ENCODE measurements at places on chromosomes 7 and 10. TPM values are rescaled to one million over a fixed set of nuclear protein-coding genes. Genes with fewer than 3 reads are reported as not detected.

MRLN gene
- 26.3 TPM for total RNA-seq

PNLIPRP3 gene
- not detected for total RNA-seq

GPAM gene
- total RNA-seq: 14.9 TPM

HMX2 gene
- total RNA-seq: 0.99 TPM

SH2D4B gene
- total RNA-seq: 0.12 TPM

TAF3 gene
- total RNA-seq: 3.9 TPM

STAMBPL1 gene
- 6.8 TPM for total RNA-seq

AOAH gene
- 11.5 TPM for total RNA-seq

PLPP4 gene
- 5.2 TPM for total RNA-seq

PAPSS2 gene
- total RNA-seq: 27.6 TPM

SKIDA1 gene
- 7.5 TPM for total RNA-seq

FAM25C gene
- total RNA-seq: not detected

OR2A7 gene
- total RNA-seq: 17.2 TPM

PRSS37 gene
- total RNA-seq: not detected

PSD gene
- 11.7 TPM for total RNA-seq

KAZALD1 gene
- total RNA-seq: 12.7 TPM

SMNDC1 gene
- total RNA-seq: 14.1 TPM

GIMAP7 gene
- 8.0 TPM for total RNA-seq

SPDYE1 gene
- not detected for total RNA-seq

HOXA11 gene
- 25.5 TPM for total RNA-seq

TEX47 gene
- total RNA-seq: not detected

SRRM3 gene
- 1.5 TPM for total RNA-seq
